Central memory CD4-positive, alpha-beta T cell (primary cell): ENCODE measurements at places on chromosomes 4 and X.

GRCh38 chr4:7753931-7754465, 185.7 kb downstream of the AFAP1 start:
- no peak for DNase-seq

GRCh38 chr4:10671366-10671765, 13.2 kb downstream of the CLNK start:
- DNase-seq: peak; percentile 57

GRCh38 chrX:26574234-26574633, 358.3 kb downstream of the MAGEB5 start:
- DNase-seq: no peak

GRCh38 chrX:155052738-155053498, 18.0 kb downstream of the CMC4 start:
- no peak for DNase-seq

GRCh38 chr4:2250357-2251072, 8.6 kb upstream of the HAUS3 start:
- DNase-seq: no peak

- no peak for DNase-seq
Observed at GRCh38 chrX:12488771-12489170, 302.4 kb upstream of the PRPS2 start.

DNA sequence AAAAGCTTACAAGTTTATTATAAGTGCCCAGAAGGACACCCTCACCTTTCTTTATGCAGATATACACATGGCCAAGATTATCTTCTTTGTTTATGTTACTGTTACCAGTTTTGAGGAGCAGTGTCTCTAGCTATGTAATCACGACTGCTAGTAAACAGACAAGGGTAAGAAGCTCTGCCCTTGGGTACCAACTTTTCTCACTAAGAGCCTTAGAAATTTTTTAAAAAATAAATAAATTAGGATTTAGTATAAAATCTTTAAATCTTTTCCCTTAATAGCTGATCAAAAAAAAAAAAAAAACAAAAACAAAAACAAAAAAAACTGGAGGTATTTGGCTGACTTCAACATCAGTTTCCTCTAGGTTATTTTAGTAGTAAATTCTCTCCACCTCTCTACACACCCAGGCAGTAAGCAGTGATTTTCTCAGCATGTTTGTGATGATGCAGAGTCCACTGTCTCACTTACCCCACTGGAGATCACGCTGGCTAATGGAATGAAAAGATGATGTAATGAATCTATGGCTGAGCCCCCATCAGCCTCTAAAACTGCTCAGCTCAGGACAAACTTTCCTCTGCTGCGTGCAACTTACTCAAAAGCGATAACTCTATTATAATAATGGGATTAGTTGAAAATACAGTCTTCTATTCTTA, 125.9 kb downstream of the FRYL start:
- no peak for DNase-seq

GRCh38 chr4:57219431-57219830, 109.2 kb upstream of the IGFBP7 start:
- no peak for DNase-seq

- DNase-seq: no peak
Observed at GRCh38 chrX:153573984-153574383, 25.0 kb downstream of the CCNQ start.

DNA sequence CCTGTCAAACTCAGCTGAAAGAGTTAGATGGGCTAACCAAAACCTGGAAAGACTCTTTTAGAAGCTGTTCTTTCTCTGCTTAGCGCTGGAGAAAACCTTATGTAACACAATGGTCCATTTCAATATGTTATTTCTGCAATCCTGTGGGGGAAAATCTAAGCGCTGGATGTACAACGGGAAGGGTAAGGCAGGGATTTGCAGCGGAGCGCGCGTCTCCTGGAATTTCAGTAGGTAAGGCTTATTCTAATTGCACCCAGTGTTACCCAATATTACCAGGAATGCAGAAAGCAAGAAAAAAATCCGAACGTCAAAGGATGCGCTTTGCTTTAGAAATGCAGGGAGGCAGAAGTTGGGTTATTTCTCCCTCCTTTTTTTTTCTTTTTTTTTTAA, 2.0 kb downstream of the HS3ST1 start:
- DNase-seq: no peak

- DNase-seq: no peak
Observed at GRCh38 chr4:41120297-41121217, 93.8 kb downstream of the APBB2 start.

DNA sequence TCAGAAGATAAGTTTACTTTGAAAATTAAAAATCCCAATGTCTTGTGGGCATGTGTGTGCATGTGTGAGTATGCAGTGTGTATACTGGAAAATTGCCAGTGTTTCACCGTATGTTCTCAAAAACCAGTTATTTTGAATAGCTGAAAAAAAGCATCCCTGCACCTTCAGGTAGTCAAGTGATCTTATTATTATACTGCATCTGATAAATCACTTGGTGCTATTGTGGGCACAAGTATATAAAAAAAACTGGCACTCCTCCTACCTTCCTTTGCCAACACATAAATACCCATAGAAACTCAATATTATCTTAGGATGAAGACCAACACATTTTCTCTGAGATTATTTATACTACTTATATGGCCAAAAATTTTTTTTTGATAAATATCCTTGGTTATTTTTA, 91.5 kb upstream of the MAP9 start:
- no peak for DNase-seq

DNA sequence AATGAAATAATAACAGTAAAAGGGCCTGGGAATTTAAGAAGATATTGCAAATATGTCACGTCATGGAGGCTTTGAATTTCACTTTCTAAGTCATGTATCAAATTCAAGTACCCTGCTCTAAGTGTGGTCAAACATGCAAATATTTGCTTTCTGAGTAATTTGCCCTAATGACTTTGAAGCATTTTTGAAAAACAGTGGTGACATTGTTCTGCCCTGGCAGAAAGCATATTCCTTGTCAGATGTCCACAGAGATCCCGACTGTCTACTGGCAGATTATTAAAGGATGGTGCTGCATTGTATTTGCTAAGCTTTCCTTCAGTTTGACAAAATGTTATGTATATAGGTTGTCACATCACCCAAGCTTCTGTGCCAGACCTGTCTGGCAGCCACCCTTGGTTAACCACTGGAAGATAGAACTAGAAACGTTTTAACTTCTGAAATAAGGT, 92.5 kb downstream of the ANK2 start:
- no peak for DNase-seq

DNA sequence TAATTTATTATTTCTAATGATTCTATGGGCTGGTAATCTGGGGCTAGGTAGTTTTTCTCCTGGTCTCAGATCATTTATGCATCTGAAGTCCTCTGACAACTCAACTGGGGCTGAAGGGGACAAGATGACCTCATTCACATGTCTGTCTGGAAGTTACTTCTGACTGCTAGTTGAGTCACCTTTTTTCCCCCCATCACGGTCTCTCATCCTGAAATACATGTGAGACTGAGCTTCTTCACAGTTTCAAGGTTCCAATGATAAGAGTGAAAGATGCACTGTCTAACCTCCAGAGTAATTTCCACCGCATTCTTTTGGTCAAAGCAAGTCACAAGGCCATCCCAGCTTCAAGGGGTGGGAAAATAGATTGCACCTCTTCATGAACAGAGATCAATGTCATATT, 356.7 kb upstream of the RPS6KA3 start:
- DNase-seq: no peak
